ENCODE measurements at places on chromosomes 6 and 20.

GRCh38 chr6:1407499-1407990 lies 18.2 kb downstream of the FOXF2 start:
- no peak for DNase-seq

DNA sequence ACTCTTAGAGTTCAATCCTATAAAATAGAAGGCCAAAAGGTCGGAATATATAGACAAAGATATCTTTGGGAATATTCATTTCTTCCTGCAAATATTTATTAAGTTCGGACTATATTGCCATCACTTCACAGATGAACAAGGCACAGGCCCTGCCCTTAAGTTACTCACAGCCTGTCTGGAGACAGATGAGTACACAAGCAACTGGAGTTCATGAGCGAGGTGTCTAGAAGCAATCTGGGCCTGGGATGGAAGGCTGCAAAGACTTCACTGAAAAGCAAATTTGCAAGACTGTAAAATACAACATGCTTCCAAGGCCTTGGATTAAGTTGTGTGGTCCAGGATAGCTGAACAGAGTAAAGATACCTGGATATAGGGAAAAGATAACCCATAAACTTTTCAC lies 56.7 kb upstream of the CEP85L start:
- no peak for DNase-seq

DNA sequence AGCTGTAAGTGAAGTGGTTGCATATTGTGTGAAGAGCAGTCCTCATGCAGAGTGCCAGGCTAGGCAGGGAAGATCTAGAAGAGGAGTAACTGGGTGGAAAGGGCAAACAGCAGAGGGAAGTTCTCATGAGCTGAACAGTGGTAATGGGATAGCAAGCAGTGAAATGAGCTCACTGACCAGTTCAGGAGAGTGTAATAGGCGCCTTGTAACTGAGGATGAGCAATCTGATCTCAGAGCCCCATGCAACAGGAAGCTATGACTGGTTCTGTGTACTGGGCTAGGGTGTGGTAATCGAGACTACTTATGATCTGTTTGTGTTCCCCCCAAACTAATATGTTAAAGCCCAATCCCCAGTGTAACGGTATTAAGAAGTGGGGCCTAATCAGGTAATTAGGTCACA lies 98.6 kb downstream of the RFX6 start:
- DNase-seq, result no peak

- DNase-seq, result no peak
Measured at GRCh38 chr20:16216227-16216913, 356.9 kb downstream of the KIF16B start.

GRCh38 chr6:157272372-157272771 lies 50.9 kb downstream of the TMEM242 start:
- DNase-seq, result no peak

DNA sequence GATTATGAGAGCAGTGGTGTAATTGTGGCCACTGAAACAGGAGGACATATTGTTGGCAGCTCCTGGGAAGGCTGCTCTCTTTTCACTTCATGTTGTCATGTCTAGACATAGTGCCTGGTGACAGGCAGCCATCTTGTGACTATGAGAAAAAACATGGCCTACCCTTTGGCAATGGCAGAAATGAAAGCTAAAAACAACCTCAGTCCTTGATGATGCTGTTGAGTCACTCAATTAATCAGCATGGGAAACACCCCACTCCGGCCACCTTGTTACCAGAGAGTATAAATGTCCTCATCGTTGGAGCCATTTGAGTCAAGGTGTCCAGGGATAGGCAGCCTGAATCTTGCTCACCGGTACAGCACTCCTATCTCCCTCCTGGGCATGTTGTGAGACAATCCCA lies 31.2 kb upstream of the HMGA1 start:
- no peak for DNase-seq

DNA sequence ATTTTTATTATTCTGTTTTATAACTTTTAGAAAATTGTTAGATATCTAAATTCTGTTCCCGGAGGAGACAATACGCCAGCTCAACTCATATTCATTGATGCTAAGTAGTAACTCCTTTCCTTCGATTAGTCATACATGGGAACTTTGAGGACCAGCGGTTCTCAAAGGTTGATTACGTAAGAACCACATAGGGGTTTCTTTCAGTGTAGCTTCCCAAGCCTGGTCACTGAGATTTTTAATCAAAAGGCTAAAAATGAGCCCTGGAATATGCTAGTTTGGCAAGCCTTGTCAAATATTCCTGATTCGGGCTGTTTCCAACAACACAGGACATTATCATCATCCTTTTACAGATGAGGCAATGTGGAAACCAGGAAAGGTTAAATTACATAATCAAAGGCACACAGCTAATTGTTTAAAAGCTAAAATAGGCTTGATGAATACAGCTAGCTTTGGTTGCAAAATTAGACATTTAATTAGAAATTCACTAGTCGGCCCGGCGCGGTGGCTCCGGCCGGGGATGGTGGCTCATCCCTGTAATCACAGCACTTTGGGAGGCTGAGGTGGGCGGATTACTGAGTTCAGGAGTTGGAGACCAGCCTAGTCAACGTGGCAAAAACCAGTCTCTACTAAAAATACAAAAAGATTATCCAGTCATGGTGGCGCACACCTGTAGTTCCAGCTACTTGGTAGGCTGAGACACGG lies 14.6 kb upstream of the MEI4 start:
- DNase-seq, result no peak

DNA sequence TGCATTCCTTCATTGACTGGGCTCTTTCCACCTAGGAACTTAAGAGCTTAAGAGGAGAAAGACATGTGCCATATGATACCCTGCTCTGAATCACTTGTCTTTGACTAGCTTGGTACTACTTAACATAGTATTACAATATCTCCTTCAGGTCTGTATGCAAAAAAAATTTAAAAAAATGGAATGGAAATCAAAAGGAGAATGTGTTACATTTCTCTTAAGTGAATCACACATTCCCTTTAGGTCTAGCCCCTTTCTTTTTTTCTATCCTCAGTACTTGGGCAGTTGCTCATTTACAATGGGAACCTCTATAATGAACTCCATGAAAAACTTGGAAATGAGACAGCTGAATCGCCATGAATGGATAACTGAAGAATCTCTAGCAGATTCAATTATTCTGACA lies 53.8 kb downstream of the SLC35F1 start:
- no peak for DNase-seq

DNA sequence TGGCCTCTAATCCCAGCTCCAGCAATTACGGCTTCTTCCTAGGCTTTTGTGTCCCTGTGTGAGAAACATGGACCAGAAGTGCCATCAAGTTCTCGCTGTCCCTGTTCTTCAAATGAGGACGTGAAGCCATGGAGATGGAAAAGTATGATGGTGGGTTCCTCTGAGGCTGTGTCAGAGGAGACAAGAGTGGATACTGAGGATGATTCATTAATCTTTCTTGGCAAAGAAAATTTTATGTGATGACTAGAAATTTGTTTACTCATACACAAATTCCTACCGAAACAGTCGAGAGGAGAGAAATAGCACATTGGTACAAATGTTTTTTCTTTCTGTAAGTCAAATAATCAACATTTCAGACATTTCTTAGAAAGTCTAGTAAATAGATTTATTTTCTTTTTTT lies 35.0 kb upstream of the PNRC1 start:
- DNase-seq, result no peak

DNA sequence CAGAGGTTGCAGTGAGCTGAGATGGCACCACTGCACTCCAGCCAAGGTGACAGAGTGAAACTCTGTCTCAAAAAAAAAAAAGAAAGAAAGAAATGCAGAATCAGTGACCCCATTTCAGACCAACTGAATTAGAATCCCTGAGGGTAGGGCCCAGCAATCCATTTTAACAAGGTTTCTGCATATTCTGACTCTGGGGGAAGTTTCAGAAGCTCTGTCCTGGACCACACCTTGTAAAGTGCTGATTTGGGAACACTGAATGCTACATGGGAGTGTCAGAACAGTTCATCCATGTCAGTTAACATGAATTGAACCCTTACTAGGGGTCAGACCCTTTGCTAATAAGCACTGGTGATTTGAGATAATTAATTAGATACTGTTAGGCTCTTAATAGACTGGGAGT lies 52.0 kb downstream of the SNAP25 start:
- no peak for DNase-seq

DNA sequence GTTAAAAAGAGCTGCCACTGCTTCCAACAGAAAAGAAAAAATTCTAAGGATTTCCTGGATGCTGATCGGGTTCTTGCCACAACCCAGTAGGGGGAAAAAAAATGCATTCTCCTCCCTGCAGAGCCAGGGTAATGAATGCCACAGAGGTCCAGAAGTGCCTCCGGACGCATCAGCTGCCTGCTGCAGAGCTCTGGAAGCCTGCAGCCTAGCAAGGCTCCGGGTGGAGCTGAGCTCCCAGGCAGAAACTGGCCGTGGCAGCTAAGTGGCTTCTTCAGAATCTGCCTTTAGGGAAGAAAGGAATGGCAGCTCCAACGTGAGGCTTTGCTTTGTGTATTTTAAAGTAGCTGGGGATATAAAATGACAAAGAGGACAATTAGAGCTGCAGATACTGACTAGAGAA lies 155.0 kb downstream of the CFAP61 start:
- DNase-seq, result no peak

GRCh38 chr6:101912311-101912710 lies 518.8 kb downstream of the GRIK2 start:
- no peak for DNase-seq

DNA sequence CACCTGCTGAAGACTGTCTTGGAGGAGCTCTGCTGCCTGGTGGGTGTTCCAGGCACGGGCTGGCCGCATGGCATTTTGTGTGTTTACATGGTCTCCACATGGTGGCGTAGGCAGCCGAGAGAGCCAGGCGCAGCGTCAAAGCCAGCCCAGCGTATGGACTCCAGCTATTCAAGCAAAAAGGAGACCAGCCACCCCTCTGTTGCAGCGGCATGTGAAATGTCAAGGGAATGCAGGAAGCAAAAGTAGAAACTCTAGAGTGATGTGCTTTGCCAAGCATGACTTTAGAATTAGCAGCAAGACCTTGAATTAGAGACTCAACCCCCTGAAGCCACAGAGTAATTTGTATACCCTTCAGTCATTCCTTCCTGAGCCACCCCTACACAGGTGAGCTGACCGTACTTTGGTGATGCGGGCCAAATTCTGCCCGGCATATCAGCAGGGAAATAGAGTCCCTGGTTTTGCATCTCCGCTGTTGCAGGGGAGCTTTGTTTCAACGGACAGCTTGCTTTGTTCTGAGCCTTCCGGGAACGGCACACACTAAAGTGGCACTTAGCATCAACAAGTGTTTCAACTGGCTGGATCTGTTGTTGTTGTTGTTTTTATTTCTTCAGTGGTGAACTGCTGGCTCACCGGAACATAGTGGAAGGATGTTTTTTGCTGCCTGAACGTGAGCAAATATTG lies 48.5 kb downstream of the FNDC1 start:
- no peak for DNase-seq

DNA sequence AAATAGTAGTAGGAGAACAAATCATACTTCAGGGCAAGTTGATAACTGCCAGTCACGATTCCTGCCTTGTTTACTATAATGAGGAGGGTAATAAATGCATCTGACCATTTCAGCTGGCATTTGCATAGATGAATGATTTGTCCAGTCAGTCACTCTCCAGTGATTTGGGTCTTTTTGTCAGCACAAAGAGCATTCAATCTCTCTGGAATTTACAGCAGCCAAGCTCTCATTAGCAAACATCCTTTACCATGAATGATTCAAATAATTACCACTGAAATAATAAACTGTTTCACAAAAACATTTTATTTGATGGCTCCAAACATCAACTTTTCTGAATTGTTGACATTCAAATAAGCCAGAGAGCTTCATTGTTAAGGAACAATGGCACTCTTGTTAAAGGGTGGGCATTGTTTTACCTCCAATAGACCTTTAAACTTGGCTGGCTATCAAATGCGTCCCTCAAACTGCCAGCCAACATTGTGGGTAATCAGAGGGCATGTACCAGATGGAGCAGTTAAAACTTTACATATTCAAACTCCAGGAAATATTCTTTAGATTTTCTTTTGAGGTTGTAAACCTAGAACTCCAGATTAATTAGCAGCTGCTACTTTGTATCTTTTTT lies 30.0 kb upstream of the FBXL4 start:
- no peak for DNase-seq

GRCh38 chr6:19738010-19738409 lies 99.2 kb upstream of the ID4 start:
- no peak for DNase-seq

DNA sequence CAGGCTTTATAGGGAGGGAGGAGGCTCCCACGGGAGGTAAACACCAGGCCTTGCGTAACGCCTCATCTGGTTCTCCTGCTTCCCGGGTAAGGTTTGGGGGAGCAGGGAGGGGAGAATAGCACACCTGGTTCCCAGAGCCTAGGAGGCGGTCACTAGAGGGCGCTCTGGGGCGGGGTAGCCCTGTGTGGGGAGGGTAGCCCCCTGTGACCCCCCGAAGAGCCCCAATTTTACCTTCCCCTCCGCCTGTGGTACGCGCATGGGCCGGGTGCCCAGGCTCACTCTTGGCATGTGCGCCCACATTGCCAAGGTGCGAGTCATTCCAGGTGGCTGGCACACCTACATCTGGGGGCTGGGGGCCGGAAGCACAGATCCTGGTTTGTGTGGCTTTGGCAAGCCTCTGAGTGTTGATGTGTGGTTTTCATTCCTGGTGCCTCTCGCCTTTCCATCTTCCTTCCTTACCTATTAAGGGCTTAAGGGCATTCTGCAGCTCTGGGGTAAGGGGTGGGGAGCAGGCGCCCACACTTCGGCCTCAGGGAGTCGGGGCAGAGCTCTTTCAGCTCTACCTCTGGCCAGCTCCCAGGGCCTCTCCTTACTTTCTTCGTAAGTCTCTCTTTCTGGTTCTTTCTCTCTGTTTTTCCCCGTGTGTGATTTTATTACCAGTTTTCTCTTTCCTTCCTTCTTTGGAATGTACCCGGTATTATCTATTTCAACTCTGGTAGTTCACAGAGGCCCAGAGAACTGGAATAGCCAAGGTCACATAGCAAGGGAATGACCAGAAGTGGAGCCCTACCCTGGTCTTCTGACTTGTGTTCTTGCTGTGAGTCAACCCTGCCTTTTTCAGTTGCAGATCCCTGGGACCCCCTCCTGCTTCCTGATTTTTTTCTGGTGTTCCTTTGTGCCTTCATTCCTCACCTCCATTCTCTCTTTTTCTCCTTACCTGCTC lies 492 bp upstream of the RNF39 start:
- DNase-seq, result no peak

DNA sequence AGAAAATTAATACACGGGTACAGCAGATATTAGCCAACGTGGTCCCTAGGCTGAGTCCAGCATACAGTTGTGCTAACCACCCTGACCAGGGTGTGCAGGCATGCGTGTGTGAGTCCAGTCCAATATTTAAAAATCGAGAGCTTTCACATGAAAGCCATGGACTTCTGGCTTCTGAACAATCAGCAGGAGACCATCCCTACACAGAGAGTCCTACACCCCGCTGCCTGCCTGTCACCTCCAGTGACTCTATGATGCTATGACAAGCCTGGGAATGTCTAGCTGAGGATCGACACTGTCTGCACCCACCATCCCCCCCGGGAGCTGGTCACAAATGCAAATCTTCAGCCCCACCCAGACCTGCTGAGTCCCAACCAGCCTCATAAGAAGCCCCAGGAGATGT lies 7.9 kb downstream of the ACSS1 start:
- DNase-seq, result no peak
